ENCODE measurements at places on chromosomes 1 and 21.

DNA sequence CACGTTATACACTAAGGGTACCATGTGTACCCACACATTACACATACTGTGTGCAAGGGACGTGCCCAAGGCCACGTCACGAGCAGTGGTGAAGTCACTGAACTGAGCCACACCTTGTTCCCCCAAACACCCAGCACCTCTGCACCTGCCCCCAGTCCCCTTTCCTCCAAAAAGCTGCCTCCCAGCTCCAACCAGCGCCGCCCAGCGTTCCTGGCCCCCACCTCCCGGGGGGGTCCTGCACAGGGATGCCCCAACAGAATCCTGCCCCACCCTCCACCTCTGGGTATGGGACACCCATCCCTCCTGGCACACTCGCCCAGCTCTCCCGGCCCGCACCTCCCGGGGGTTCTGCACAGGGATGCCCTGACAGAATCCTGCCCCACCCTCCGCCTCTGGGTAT is 54.1 kb downstream of the CHD5 start:
- no peak for DNase-seq

GRCh38 chr21:41092312-41092711 is 75.6 kb upstream of the BACE2 start:
- DNase-seq = no peak

- no peak for DNase-seq
Observed at GRCh38 chr1:231023150-231023549, 16.9 kb downstream of the FAM89A start.

DNA sequence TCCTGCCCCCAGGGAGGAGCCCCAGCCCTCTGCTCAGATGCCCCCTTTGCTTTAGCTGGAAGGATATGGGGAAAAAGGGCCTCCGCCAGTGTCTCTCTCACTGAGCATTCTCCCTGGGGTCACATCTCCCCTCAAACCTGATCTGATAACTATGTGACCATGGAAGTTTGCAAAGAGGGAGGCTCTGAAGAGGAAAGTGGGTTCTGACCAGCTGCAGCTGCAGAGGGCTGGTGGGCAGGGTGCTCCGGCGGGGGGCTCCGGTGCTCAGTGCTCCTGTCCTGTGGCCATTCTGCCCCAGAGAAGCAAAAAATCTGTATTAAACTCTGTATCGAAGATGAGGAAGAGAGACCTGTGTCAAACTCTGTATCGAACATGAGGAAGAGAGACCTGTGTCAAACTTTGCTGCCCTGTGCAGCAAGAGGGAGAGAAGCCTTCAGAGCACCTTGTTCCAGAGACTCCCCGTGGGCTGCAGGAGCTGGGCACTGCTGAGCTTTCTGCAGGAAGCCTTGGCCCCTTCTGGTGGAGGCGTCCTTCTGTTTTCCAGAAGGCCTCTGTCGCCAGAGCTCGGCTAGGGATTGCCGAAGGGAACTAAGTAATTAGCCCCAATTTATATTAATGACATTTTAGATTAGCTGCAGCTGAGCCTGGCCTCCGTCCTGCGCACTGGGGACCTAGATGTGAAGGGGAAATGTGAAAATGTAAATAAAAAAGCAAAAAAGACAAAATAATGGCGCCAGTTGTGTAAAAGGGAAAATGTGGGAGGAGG is 186.2 kb upstream of the C1orf174 start:
- DNase-seq = peak; percentile 31
